GM04504 (cell line): ENCODE measurements at places on chromosomes 3 and 15.

DNA sequence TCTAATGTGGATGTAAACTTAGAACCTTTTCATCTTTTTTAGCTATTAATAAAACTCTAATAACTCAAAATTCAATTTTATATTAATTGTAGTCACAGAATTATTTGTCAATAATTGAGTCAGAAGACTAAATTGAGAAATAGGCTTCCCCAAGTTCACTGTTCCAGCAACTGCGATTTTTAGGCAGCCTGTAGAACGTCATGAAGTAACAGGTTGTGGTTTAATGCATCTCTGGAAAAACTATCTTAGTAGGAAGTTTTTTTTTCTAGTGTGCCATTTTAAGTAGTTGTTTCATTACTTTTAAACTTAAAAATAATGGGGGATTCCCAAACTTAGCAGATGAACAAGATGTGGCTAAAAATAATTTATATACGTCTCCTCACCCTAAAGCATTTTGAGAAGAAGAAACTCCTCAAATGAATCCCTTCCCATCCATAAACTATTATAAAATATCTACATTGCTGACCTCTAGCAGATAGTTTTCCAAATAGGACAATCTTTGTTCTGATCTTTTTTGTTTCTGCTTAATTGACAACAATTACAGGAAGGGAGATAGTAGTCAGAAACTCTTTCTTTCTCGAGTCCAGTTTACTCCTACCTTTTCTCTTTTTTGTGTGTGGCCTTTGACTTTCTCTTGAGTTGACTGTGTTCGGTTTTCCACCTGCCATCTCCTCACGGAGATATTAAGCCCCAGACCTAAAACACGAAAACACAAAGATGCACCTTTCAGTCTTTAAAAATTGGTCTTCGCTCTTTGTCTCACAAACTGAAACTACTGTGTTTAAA lies 43.1 kb downstream of the LRCH3 start:
- DNase-seq = no peak

- DNase-seq = no peak
These were observed 49.5 kb downstream of the SLC30A4 start for GRCh38 chr15:45473068-45473467.

DNA sequence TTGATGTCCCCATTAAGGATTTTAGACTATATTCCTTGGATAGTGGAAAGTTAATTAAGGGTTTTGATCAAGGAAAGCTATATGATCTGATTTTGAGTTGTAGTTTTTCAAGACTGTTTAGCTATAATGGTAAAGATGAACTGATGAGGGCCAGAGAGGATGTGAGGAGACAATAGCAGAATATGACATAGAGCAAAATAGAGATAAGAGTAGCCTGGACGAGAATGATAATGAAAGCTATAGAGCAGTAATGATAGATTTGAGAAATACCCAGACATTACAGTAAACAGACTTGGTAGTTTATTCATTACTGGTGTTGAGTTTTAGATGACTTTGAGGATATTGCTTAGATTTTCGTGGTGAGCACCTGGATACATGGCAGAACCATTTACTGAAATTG lies 3.8 kb downstream of the SUCNR1 start:
- no peak for DNase-seq

DNA sequence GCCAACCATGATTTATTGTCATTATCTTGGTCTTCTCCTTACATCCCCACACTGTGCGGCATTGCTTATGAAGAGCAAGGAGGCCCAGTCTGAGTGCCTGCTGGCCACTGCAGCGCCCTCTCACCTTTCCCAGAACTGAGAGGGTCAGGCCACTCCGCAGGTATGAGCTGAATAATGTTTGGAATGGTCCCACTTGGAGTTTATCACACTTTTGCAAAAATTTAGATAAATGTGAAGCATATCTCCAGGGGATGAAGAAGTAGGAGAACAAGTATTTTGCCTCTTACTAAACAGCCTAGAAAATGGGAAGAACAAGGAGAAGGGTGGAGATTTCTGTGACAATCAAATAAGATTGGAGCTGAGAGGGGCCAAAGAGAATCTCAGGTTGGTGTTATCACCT lies 74.4 kb upstream of the GSK3B start:
- no peak for DNase-seq

- no peak for DNase-seq
These were observed 29.7 kb downstream of the XYLB start for GRCh38 chr3:38376098-38376816.

- DNase-seq = peak; percentile 22
These were observed 185.6 kb downstream of the PLCL2 start for GRCh38 chr3:17070161-17070959.

- DNase-seq = no peak
These were observed 5.7 kb downstream of the PCCB start for GRCh38 chr3:136255672-136256406.

- no peak for DNase-seq
These were observed 114.1 kb upstream of the LMCD1 start for GRCh38 chr3:8387571-8387970.

DNA sequence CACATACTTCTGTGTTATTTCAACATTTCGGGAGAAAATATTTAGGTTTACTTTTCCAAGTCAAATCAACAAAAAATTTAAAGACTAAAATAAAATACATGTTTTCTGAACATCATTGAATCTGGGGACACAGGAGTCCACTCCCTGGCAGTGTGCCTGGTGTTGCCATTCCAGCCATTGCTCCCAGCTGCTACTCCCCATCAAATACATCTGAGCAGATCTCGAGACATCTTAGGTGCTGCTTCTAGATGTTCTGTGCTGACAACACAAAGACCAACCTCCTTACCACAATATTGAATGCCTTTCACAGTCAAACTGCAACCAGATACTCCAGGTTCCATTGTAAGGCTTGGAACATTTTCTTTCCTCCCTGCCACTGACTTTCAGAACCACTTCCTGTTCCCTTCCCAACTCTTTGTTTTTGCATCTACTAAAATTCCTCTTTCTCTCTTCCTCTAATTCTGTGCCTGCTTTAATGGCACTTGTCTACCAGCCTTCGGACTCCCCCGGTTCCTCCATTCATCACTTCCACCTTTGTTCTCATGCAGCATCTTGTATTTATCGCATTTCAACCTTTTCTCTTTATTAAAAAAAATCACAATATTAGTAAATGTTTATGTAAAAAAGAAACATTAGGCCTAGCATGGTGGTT lies 81.1 kb upstream of the SLC4A7 start:
- no peak for DNase-seq

DNA sequence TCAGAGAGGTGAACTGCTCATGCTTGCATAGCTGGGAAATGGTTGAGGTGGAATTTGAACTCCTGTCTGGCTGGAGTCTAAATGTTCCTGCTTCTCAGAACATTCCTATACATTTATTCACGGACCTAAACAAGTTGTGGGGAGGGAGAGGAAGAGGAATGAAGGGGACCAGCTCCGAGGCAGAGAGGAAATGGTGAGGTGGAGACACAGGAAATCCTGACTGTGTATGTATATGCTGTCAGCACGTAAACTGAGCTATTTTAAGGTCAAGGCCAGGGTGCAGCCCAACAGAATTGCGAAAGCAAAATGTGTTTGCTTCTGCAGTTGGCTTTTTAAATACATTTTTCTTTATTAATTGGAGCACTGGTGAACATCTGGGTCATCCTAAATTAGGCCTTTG lies 74.1 kb upstream of the POMGNT2 start:
- DNase-seq = no peak

DNA sequence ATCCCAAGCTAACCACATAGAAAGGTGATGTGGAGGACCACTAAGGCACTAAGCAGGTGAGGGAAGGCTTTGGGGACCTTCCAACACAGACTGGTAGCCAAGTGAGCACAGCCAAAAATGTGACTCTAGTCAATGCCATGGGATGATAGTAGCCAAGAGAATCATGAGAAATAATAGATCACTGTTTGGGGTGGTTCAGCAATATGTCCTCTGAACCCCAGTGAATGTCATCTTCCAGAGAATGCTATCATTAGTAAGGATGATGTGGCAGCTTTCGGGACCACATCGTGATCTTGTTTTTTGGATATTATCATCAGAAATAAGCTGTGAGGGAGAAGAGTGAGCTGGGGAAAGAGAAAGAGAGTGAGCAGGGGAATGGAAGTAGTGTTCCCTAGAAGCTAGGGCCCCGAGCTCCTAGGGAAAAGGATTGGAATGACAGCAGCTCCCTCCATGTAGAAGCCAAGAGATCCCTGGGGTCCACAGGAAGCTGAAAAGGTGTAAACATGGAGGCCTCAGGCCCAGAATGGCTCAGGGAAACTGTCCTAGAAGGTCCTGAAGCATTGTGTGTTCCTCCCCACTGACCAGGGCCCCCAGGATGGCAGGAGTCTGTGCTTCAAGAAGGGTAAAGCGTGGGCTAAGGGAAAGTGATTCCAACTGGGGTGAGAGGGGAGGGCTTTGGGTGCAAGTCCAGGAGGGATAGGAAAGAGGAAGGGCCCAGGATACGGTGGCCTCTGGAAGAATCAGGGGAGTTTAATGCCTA lies 56.6 kb upstream of the KLF13 start:
- no peak for DNase-seq

DNA sequence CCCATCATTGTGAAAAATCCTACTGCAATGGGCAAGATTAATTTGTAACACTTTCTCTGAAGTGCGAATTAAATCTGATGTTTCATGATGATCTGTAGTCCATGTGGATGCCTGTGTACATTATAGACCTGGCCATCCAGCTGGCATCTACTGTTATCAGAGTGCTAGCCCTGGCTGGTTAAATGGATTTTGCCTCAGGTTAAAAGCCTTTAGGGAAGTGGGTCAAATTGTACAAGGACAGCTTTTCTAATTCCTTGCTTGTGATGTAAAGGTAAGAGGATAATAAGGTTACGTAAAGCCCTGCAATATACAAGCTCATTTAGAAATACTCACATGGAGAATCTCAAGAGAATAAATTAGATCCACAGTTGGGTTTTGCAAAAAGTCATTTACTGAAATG lies 138.2 kb downstream of the EPHA3 start:
- DNase-seq = no peak

GRCh38 chr15:71448688-71449114 lies 333.4 kb downstream of the THSD4 start:
- DNase-seq = peak; percentile 42

GRCh38 chr3:146543461-146544001 lies 876 bp downstream of the PLSCR1 start:
- no peak for DNase-seq

DNA sequence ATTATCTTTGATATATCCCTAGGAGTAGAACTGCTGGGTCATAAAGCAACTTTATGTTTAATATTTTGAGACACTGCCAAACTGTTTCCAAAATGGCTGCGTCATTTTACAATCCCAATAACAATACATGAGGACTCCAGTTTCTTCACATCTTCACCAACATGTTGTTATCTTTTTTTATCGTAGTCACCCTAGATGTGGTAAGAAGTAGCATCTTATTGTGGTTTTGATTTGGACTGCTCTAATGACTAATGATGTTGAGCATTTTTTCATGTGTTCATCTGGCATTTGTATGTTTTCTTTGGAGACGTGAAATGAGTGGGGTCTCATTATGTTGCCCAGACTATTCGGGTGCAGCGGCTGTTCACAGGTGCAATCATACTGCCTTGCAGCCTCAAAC lies 83.8 kb downstream of the MAP4 start:
- no peak for DNase-seq

DNA sequence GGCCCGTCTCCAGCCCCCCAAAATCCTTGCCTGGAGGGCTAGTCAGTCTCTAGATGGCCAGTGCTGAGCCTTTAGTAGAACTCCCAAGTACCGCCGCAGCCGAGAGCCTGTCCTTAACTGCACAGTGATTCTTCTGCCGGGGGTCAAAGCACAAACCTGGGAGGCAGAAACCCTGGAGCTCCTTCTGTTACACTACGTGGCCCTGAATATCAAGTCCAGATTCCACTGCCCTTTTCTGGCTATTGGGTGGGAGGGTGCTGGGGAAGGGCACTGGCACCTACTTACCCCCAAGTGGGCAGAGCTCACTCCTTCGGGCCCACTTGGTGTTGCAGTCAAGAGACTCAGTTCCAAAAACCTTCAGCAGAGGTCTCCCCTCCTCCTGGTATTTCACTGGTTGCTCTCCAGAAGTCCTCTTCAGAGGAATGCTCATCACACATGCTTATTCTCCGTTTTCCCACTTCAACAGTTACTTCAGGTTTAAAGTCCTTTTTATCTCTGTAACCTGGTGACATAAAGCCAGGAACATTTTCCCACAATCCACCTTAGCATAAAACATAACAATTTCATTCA lies 10.8 kb downstream of the PDHB start:
- DNase-seq = no peak

GRCh38 chr15:32747921-32748342 lies 30.1 kb downstream of the GREM1 start:
- no peak for DNase-seq

GRCh38 chr3:151905647-151906046 lies 32.2 kb downstream of the SUCNR1 start:
- DNase-seq = no peak
